ENCODE measurements at places on chromosomes 3 and 15.

GRCh38 chr15:78438619-78439285, 736 bp downstream of the IREB2 start:
- H3K27me3 ChIP-seq, result no peaks in the 10 kb centered on the region
- no peak for DNase-seq
- peak overlapping the region; percentile 96 for H3K27ac ChIP-seq
- peaks cover 46% of the 10 kb centered on the region for H3K4me1 ChIP-seq
- H3K4me3 ChIP-seq, result peak overlapping the region; percentile 88

DNA sequence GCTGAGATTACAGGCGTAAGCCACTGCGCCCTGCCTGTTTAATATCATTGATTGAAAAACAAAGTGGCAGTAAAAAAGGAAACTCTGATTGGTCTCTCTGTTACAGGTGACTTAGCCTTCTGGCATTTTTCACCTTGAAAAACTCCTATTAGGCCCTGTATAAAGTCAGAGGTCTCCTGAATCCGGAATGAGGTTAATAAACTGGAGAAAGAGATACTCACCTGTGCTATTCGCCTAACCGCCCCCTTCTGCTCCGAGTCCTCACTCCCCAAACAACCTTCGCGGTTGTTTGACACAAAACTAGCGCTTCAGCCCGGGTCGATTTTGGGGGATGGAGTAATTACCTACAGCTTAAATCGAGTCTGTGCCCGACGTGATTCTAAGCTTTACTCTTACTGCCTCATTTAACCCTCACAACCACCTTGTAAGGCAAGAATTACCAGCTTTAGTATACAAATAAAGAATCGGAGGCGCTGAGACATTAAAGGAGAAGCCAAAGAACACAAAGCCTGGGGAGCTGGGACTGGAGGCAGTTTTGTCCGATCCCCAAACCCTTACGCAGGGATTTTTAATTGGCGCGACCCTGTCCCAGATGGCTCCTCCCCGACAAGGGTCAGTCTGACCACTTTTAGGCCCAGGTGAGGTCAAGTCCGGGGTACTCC, 441 bp downstream of the CEP70 start:
- no peaks in the 10 kb centered on the region for H3K27me3 ChIP-seq
- no peaks in the 10 kb centered on the region for H3K36me3 ChIP-seq
- no peak for DNase-seq
- H3K4me1 ChIP-seq, result no peaks in the 10 kb centered on the region
- peak overlapping the region; percentile 78 for H3K4me3 ChIP-seq

DNA sequence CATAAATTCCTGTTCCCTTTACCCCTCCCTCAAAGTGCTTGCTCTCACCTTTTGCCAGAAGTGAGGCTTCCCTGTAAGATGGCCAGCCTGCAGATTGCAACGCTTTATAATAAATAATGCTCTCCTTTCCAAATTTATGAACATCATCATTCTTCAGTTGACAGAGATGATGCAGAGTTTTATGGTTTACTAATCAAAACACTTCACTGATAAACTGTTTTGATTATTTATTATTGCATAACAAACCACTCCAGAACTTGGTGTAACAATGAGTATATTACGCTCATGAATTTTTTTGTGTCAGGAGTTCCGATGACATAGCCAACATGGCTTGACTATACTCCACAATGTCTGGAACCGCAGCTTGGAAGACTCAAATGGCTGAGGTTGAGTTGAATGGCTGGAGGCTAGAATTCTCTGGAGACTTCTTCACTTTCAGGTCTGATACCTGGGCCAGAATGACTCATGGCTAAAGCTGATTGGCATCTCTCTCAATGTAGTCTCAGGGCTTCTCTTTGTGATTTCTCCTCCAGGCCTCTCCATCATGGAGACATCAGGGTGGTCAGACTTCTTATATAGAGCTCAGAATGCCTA, 27.3 kb upstream of the TGFBR2 start:
- H3K4me3 ChIP-seq, result no peak overlapping the region
- no peak for DNase-seq
- H3K4me1 ChIP-seq, result peaks cover 20% of the 10 kb centered on the region
- H3K36me3 ChIP-seq, result no peaks in the 10 kb centered on the region
- no peaks in the 10 kb centered on the region for H3K27me3 ChIP-seq

GRCh38 chr3:108089579-108089978, 1.3 kb downstream of the CD47 start:
- peaks cover 8% of the 10 kb centered on the region for H3K4me1 ChIP-seq
- H3K27ac ChIP-seq, result peak overlapping the region; percentile 88
- no peaks in the 10 kb centered on the region for H3K36me3 ChIP-seq
- H3K4me3 ChIP-seq, result peak overlapping the region; percentile 99

DNA sequence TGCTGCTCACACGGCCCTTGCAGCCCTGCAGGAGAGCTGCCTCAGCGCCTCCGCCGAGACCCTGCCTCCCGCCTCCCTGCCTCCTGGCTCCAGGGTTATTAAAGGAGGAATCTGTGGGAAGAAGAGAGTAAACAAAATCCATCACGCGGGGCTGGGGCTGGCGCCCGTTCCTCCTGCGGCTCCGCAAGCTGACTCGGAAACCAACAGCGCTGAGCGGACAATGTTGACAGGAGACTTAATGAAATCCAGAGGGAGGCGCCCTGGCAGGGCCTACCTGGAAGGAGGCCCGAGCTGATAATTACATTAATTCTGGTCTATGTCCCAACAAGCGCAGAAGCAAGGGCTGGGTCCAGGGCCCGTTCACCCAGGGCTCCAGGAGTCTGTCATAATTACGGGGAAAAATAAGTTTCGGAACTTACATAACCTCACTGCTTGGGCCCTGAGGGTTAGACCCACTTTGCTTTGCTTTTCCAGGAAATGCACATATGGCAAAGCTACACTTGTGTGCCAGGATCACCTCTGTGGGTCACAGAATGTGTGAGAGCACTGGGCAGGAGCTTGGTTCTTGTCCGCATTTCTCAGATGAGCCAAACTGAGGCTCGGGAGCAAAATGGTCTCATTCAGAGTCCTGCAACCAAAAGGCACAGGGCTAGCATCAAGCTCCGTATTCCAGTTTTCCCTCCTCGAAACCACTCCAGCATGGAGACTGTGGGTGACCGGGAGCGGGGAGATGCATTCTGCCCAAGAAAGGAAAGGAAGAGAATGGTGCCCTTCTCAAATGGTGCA, 43.8 kb upstream of the SLC6A6 start:
- DNase-seq, result peak; percentile 89
- peak overlapping the region; percentile 69 for H3K27ac ChIP-seq
- no peaks in the 10 kb centered on the region for H3K27me3 ChIP-seq
- H3K4me3 ChIP-seq, result no peak overlapping the region
- H3K36me3 ChIP-seq, result no peaks in the 10 kb centered on the region
- peaks cover 11% of the 10 kb centered on the region for H3K4me1 ChIP-seq

GRCh38 chr3:133995264-133995663, 34.5 kb downstream of the SLCO2A1 start:
- no peaks in the 10 kb centered on the region for H3K36me3 ChIP-seq
- H3K27me3 ChIP-seq, result no peaks in the 10 kb centered on the region
- no peaks in the 10 kb centered on the region for H3K4me1 ChIP-seq
- H3K4me3 ChIP-seq, result no peak overlapping the region
- peak; percentile 20 for DNase-seq

GRCh38 chr3:15690748-15691147, 89.2 kb downstream of the BTD start:
- DNase-seq, result no peak
- H3K27ac ChIP-seq, result no peak overlapping the region
- H3K36me3 ChIP-seq, result peaks cover 46% of the 10 kb centered on the region
- no peaks in the 10 kb centered on the region for H3K27me3 ChIP-seq

Measured in sigmoid colon (tissue), 7 donors.